ENCODE measurements at places on chromosomes 12 and 14.

DNA sequence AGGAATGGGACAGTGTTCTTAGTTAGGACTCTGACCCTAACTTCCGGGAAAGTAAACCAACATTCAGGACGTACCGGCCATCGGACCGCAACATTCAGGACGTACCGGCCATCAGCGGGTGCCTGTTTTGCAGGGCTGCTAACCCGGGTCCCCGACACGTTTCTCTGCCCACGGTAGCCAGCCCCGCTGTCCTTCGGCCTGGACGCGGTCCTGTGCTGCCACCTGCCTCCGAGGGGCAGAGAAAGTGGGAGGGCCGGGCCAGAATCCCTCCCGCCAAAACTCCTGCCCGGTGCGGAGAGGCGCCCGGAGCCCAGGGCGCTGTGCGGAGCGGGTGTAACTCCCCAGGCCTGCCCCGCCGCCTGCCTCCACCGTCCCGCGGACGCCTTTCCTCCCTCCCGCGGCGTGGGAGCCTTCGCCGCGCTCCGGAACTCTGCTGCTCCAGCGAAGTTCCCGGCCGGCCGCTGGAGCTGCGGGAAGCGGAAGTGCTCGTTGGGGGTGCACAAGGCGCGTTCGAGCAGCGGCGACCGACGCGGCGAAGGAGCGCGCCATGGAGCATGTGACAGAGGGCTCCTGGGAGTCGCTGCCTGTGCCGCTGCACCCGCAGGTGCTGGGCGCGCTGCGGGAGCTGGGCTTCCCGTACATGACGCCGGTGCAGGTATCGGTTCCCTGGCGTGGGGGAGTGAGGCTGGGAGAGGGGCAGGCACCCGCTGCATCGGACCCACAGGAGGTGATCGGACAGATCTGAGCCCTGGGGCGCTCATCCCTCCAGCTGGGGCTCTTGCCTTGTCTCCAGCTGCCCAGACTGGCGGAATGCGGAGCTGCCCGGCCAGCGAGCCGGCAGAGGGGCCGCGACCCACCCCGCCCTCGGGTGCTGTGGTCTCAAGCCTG is at the start of gene DDX55:
TSS of gene DDX55 (plus strand) at position 498 of the 888 bp plus-strand sequence. CDS start at position 548, 50 bp downstream.
- no peak for DNase-seq

DNA sequence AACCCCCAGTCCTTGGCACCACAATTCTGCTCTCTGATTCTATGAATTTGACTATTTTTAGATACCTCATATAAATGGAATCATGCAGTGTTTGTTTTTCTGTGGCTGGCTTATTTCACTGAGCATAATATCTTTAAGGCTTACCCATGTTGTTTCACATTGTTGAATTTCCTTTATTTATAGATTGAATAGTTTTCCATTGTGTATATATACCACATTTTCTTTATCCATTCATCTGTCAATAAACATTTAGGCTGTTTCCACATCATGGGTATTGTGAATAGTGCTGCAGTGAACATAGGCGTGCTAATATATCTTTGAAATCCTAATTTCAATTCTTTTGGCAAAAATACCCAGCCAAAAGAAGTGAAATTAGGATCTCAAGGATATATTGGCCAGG is 126.7 kb upstream of the SLC38A2 start:
- DNase-seq, result no peak

- DNase-seq, result no peak
Observed at GRCh38 chr14:93991212-93991611, 5.9 kb upstream of the CCDC197 start.

DNA sequence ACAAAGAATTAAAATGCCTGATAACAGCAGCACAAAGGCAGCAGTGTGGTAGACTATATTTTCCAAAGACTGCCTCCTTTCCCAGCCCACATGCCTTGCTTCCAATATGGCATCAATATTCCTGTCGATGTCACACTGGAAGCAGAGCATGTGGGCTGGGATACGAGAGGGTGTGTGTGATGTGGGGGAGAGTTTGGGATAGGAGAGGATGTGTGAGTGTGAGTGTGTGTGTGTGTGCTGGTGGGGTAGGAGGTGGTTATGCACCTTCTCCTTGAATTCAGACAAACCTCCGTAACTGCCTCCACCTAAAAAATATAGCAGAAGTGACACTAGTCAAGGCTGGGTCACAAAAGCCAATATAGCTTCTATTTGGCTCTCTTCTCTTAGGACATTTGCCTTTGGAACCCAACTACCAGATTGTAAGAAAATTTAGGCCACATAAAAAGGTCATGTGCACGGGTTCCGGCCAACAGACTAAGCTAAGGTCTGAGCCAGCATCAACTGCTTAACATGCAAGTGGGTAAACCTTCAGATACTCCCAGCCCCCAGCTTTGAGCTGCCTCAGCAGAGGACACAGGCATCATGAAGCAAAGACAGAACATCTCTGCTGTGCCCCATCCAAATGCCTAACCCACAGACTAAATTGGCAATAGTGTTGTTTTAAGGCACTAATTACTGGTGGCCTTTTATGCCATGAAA is 29.5 kb downstream of the SPPL3 start:
- DNase-seq, result no peak

DNA sequence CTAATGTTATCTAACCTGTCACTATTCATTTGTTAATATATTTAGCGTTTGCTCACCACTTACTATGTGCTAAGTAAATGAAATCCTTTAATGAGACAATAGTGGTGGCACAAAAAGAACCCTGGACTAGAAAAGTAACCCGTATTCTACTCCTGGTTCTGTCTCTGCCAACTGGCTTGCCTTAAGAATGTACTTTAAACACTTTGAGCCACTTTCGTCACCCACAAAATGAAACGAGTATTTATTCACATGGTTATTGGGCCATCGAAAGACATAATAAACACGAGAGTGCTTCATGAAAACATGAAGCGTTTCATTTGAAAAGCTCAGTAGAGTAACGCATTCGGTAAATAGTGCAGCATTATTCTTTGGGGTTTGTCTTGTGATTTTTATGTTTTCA is 254.7 kb downstream of the EGLN3 start:
- no peak for DNase-seq

GRCh38 chr12:107478881-107479280 is 206.7 kb upstream of the PWP1 start:
- no peak for DNase-seq

GRCh38 chr14:37443461-37443860 is 151.6 kb downstream of the FOXA1 start:
- DNase-seq, result no peak

DNA sequence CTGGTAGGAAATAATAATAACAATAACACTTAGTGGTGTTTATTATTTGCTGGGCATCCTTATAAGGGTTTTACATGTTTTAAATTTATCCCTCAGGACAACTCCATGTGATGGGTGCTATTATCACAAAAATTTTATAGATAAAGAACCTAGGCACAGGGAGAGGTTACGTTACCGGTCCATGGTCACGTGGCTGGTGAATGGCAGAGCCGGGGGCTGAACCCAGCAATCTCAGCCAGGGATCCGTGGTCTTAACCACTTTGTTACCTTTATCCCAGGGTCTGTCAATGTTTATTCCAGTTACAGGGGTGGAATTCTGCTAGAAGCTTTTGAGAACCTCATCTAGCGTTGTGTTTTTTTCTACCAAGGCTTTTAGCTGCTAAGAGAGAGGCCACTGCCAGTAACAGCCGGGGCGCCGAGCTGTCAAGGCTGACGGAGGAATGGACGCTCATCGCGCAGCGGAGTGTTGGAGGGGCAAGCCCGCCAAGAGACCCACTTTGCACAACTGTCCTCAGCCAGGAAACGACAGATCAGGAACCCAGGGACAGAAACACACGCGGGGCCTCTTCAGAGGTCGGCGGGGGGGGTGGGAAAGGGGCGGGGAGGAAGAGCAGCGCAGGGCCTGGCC is 418 bp downstream of the AMN1 start:
- DNase-seq, result no peak

DNA sequence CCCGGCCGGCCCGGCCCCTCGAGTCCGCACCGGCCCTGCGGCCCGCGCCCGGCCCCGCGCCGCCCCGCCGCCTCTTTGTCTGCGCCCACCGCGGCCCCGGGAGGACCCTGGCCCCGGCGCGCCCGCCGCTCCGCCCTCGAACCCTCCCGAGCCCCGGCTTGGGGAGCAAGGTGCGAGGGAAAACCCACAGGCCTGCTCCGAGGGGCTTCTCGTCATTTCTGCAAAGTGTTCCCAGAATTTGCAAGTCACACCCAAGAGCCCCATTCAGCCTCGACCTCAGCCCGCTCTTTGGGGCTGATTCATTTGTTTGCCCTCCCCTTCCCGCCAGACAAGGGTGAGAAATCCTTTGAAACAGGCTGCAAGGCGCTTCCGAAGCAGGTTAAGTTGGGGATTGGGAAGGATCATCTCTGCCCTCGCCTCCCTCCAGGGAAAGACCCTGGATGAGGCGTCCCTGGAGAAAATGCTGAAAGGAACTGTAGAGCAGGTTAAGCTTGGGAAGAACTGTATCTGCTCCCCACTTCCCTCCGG is 325 bp upstream of the CLIP1 start:
- no peak for DNase-seq

DNA sequence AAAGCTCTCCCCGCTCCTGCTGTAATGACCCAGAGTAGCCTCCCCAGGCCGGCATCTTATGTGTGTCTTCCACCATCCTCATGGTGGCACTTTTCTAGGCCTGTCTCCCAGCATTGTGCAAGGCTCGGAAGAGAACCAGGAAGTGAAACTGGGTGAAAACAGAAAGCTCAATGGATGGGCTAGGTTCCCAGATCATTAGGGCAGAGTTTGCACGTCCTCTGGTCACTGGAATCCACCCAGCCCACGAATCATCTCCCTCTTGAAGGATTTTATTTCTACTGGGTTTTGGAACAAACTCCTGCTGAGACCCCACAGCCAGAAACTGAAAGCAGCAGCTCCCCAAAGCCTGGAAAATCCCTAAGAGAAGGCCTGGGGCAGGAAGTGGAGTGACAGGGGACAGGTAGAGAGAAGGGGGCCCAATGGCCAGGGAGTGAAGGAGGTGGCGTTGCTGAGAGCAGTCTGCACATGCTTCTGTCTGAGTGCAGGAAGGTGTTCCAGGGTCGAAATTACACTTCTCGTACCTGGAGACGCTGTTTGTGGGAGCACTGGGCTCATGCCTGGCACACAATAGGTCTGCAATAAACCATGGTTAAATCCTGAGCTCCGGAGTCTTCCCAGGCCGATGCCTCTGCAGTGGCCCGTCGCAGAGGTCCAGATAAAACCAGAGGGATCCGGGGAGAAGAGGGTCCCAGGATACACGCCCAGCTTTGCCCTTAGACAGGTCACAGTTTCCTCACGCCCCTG is 15.6 kb downstream of the ACVRL1 start:
- no peak for DNase-seq

- DNase-seq, result peak; percentile 91
Observed at GRCh38 chr14:76772300-76773187, 11.3 kb downstream of the VASH1 start.

DNA sequence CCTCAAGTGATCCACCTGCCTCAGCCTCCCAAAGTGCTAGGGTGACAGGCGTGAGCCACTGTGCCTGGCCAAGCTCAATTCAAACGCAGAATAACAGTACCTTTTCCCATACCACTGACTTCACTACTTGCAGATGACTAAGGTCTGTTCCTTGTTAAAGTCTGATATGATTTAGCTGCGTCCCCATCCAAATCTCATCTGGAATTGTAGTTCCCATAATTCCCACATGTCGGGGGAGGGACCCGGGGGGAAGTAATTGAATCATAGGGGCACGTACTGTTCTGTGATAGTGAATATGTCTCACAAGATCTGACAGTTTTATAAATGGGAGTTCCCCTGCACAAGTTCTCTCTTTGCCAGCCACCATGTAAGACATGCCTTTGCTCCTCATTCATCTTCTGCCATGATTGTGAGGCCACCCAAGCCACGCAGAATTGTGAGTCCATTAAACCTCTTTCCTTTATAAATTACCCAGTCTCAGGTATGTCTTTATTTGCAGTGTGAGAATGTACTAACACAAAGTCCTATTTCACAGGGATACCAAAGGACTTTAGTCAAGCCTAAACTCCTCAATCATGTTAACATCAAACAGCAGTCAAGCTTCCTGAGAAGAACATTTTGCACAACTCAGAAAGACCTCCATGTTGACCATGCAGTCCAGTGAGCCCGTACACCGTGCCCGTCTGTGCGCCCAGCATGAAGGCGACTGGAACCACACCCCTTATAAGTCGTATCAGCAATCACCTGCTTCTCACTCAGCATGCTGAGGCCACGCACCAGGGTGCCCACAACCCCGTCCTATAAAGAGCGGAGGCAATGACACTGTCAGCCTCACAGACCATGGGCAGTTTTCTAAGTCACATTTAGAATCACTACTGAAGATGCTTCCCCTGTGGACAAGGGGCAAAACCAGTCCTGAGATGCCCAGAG is 36.9 kb downstream of the FOXN3 start:
- DNase-seq, result no peak

DNA sequence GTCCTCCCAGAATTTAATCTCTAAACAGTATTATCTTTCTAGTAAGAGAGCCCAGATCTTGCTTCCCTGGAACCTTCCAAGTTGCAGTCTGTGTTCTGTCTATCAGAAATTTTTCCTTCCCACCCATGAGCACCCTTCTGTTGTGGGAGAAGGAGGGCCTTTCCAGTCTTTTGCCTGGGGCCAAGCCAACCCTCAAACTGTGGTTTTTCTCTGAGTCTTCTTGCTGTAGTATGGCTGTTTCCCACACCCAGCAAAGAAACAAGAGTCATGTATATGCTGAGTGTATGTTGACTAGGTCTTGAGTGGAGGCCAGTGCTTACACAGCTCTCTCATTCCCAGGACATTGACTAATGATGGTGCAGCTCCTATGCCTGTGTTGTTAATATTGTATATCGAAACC is 104.5 kb downstream of the TGFB3 start:
- no peak for DNase-seq

Data from vagina (tissue), 2 donors.